H9 (cell line): ENCODE measurements at places on chromosomes 1 and 21. TPM values are rescaled to one million over a fixed set of nuclear protein-coding genes. Genes with fewer than 3 reads are reported as not detected.

The VAMP3 gene
- total RNA-seq: 42.9 and 46.8 TPM in 2 replicates

DNA sequence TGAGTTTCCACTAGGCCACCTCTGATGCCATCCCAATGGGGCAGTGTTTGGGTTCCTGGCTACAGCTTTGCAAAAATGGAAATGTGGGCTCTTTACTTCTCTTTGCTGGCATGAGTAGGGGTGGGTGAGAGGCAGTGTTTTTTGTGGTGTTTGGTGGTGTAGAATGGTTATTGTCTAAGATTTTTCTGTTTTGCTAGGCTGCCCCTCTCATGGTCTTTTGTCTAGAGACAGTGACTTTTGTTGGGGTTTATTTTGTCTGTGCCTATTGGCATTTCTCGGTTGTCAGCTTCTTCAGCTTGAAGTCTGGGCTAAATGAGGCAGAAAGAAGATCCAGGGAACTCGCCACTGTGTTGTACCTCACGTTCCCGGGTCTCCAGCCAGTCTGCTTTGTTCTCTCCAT lies 112.1 kb downstream of the CENPF start:
- DNase-seq: no peak
- no peak overlapping the region for H3K27ac ChIP-seq
- no peak overlapping the region for H3K4me3 ChIP-seq
- no peaks in the 10 kb centered on the region for H3K4me1 ChIP-seq
- no peaks in the 10 kb centered on the region for H3K36me3 ChIP-seq

The SPATA45 gene
- 0.66 and 0.68 TPM in 2 replicates for total RNA-seq

- H3K4me3 ChIP-seq: no peak overlapping the region
- no peaks in the 10 kb centered on the region for H3K36me3 ChIP-seq
- no peak overlapping the region for H3K27ac ChIP-seq
- no peaks in the 10 kb centered on the region for H3K27me3 ChIP-seq
Measured at GRCh38 chr1:30689901-30690645, 33.3 kb downstream of the MATN1 start.

DNA sequence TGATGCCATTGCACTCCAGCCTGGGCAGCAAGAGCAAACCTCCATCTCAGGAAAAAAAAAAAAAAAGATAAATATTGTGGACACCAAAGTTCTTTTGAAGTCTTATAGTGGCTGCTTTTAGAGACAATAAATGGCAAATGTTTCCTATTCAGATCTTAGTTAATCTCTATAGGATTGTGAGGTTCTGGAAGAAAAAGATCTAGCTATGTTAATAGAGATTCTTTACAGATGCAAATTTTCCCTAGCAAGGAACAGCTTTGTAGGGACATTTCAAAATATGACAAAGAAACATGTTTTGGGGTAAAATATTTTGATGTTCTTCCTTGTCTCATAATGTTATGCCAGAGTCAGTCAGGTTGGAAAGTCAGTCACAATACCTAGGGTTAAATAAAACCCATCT lies 24.5 kb upstream of the RCC2 start:
- H3K36me3 ChIP-seq: no peaks in the 10 kb centered on the region
- no peak overlapping the region for H3K4me3 ChIP-seq
- H3K27me3 ChIP-seq: no peaks in the 10 kb centered on the region
- H3K4me1 ChIP-seq: peaks cover 2% of the 10 kb centered on the region; the same call in 1 of the 2 replicates
- no peak for DNase-seq
- no peak overlapping the region for H3K27ac ChIP-seq

- DNase-seq: no peak
- no peaks in the 10 kb centered on the region for H3K27me3 ChIP-seq
- no peak overlapping the region for H3K27ac ChIP-seq
- H3K4me3 ChIP-seq: no peak overlapping the region
Measured at GRCh38 chr1:6922096-6922931, 137.1 kb downstream of the CAMTA1 start.

- H3K4me1 ChIP-seq: peaks cover 20% of the 10 kb centered on the region
- H3K27ac ChIP-seq: no peak overlapping the region
- DNase-seq: no peak
- H3K36me3 ChIP-seq: no peaks in the 10 kb centered on the region
- no peaks in the 10 kb centered on the region for H3K27me3 ChIP-seq
Measured at GRCh38 chr1:207034208-207034607, 1.7 kb upstream of the C1orf116 start.
